Adrenal gland (tissue), 19 donors: ENCODE measurements at places on chromosomes 5 and 9. TPM values are rescaled to one million over a fixed set of nuclear protein-coding genes. Genes with fewer than 3 reads are reported as not detected.
A peak's percentile ranks its signal among the peaks of the same experiment; 100 is the strongest.

DNA sequence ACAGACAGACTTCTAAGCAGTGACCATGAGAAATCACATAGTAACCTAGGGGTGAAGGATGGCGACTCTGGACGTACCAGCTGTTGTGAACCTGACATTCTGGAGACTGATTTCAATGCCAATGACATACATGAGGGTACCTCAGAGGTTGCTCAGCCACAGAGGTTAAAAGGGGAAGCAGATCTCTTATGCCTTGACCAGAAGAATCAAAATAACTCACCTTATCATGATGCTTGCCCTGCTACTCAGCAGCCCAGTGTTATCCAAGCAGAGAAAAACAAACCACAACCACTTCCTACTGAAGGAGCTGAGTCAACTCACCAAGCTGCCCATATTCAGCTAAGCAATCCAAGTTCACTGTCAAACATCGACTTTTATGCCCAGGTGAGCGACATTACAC lies 38.0 kb upstream of the CCDC152 start:
- DNase-seq = no peak
- no peaks in the 10 kb centered on the region for H3K36me3 ChIP-seq
- H3K27me3 ChIP-seq = no peaks in the 10 kb centered on the region
- H3K4me1 ChIP-seq = no peaks in the 10 kb centered on the region
- no peak overlapping the region for H3K27ac ChIP-seq

DNA sequence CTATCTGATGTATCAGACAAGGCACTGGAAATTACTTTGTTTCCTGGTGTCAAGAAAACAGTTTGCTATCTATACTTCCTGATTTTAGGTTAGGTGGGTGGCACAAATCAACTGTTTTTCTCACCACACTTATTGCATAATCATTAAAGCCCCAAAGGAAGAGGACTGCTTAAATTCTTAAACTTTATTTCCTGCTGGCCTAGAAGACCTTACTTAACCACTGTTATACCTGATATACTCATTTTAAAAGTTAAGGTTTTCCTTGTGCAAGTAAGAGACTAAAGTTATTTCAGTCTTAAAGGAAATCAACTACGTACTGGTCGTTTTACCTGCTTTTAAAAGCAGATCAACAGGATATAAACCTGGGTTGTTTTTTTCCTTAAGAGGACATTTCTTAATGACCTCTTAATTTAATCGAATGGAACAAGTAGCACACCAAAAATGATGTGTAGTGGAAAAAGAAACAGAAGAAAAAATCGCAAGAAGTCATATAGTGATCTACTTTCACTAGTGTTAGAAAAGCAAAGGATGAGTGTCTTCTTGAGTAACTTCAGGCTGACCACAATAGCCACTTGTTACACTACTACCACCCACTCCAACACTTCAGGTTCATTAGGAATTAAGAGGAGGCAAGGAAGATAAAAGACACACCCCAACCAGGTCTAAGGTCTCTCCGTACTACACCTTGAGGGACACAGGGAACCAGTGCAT lies 974 bp downstream of the CLINT1 start:
- no peak for DNase-seq
- peak overlapping the region; percentile 82 for H3K27ac ChIP-seq
- peak overlapping the region; percentile 76 for H3K4me3 ChIP-seq
- H3K36me3 ChIP-seq = no peaks in the 10 kb centered on the region

GRCh38 chr9:12289711-12290110 lies 403.5 kb upstream of the TYRP1 start:
- no peak for DNase-seq
- H3K27ac ChIP-seq = no peak overlapping the region
- H3K4me1 ChIP-seq = no peaks in the 10 kb centered on the region
- no peaks in the 10 kb centered on the region for H3K36me3 ChIP-seq

DNA sequence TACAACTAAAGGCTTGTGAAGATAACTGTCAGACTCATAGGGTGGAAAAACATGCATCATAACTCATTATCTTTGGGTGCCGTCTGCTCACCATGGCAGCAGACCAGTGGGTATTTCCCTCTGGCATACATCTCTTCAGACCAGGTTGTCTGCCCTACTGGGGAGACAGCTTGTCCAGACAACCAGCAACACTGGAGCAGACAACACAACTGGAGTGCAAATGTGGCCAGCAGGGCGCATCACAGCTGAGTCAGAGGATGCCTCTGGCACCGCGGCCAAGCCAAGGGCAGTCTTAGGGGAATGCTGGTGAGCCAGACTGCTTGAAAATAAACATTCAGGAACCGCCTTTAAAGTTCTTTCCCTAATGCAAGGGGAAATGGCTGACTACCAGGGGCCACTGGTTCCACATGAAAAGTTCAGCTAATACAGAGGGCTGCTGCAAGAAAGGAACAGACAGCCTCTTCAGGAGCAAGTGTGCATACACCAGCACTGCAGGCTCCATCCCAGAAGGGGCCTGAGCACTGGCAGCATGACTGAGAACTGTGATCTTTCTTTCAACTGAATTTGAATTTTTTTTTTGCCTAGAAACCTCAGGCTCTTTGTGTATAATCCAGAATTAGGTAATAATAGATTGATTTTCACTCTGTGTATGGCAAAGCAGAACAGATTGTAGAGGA lies 77.3 kb downstream of the MAMDC2 start:
- no peak overlapping the region for H3K4me3 ChIP-seq
- H3K27ac ChIP-seq = peak overlapping the region; percentile 16
- H3K4me1 ChIP-seq = no peaks in the 10 kb centered on the region
- H3K36me3 ChIP-seq = no peaks in the 10 kb centered on the region

GRCh38 chr5:55226934-55227663 lies at the start of gene MCIDAS:
Gene MCIDAS, minus strand, starts transcription at chr5:55227315. Its CDS starts 177 bp downstream, at chr5:55227138.
- DNase-seq = no peak
- H3K4me1 ChIP-seq = peaks cover 24% of the 10 kb centered on the region
- H3K4me3 ChIP-seq = peak within 1 kb of the TSS; percentile 13
- peaks cover 97% of the 10 kb centered on the region for H3K27me3 ChIP-seq
- H3K36me3 ChIP-seq = no peaks in the 10 kb centered on the region
- no peak within 1 kb of the TSS for H3K27ac ChIP-seq

DNA sequence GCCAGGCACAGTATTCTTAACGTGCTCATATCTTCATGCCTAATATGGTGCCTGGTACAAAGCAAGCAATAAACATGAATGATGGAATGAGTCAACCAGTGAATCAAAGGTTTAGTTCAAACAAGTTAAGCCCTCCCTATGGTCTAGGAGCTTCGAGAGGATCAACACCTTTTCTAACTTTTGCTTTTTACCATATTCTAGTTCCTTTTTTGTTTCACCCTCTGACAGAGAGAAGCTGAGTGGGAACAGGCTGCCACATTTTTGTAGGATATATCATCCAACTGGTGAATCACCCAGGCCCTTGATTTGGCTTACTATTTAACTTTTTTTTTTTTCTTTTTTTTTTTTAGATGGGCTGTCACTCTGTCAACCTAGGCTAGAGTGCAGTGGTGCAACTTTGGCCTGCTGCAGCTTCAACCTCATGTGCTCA lies 39.3 kb upstream of the TNC start:
- no peaks in the 10 kb centered on the region for H3K4me1 ChIP-seq
- no peaks in the 10 kb centered on the region for H3K27me3 ChIP-seq
- no peak overlapping the region for H3K27ac ChIP-seq
- DNase-seq = no peak
- no peak overlapping the region for H3K4me3 ChIP-seq

DNA sequence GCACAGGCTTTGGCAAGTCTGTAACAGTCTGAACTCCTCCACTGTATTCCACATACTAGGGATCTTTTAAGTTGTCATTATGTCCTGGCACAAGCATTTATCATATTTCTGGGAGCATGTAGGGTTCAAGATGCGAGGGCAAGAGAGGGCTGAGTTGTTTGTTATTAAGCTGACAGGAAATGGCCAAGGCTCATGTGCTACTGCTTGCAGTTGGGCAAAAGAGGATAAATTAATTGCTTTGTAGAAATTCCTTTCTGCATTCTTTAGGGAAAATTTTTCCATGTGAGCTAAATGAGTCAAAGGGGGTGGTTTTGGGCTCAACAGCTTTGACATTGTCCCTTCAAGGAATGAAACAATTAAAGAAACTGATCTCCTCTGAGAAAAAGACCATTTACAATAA lies 35.4 kb downstream of the DOCK8 start:
- H3K27ac ChIP-seq = no peak overlapping the region
- DNase-seq = no peak
- no peaks in the 10 kb centered on the region for H3K27me3 ChIP-seq
- H3K36me3 ChIP-seq = no peaks in the 10 kb centered on the region
- peaks cover 15% of the 10 kb centered on the region for H3K4me1 ChIP-seq
- no peak overlapping the region for H3K4me3 ChIP-seq

DNA sequence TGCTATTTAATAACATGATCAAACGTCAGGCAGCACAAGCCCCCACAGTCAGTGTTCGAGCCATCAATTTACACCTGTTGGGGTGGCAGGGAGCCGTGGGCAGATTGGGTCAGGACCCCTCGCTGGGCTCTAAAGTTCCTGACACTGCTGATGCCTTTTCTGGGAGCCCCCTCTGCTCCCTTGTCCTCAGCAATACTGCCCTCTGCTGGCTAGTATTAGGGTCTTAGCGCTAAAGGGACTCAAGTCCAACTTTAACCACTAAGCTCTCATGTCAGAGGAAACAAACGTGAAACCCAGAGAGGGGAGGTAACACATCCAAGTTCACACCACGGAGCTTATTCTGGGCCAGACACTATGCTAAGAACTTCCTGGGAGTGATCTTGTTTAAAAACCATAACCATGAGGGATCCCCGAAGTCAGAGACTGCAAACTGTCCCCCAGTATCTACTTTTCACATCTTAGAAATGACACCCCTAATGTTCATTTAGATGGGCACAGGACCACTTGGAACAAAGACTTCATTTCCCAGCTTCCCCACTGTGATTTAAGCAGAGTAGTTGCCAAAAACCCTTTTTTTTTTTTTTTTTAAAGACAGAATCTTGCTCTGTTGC lies 20.4 kb downstream of the ANKS6 start:
- no peak overlapping the region for H3K4me3 ChIP-seq
- H3K27me3 ChIP-seq = no peaks in the 10 kb centered on the region
- H3K4me1 ChIP-seq = no peaks in the 10 kb centered on the region
- H3K36me3 ChIP-seq = no peaks in the 10 kb centered on the region

- DNase-seq = no peak
- H3K27ac ChIP-seq = no peak overlapping the region
- H3K4me1 ChIP-seq = peaks cover 8% of the 10 kb centered on the region
- H3K27me3 ChIP-seq = no peaks in the 10 kb centered on the region
- H3K36me3 ChIP-seq = no peaks in the 10 kb centered on the region
Measured at GRCh38 chr5:43664501-43665040, 61.6 kb downstream of the NNT start.

DNA sequence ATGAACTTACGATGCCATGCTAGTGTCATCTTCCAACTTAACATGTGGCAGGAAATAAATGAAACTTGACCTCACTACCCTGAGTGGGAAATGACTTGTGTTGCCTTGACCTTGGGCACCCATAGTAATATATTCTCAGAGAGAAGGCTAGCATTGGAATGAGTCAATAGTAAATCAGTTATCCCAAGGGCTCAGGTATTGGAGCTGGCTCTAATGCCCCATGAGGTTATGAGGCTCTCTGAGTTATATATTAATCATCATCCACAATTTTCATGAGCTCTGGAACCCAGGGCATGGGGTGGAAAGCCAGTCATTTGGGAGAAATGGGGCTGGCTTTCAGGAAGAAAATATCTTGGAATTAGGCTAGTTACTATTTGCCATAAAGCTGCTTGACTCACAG lies 42.4 kb upstream of the SMIM32 start:
- H3K36me3 ChIP-seq = no peaks in the 10 kb centered on the region
- DNase-seq = no peak
- H3K4me3 ChIP-seq = no peak overlapping the region
- H3K27ac ChIP-seq = no peak overlapping the region
- no peaks in the 10 kb centered on the region for H3K4me1 ChIP-seq

- H3K4me3 ChIP-seq = no peak overlapping the region
- no peak overlapping the region for H3K27ac ChIP-seq
- DNase-seq = no peak
- H3K36me3 ChIP-seq = no peaks in the 10 kb centered on the region
Measured at GRCh38 chr5:71727978-71728377, 8.9 kb downstream of the CARTPT start.

- no peaks in the 10 kb centered on the region for H3K36me3 ChIP-seq
- no peak overlapping the region for H3K4me3 ChIP-seq
- no peak for DNase-seq
- no peaks in the 10 kb centered on the region for H3K4me1 ChIP-seq
- H3K27me3 ChIP-seq = peaks cover 4% of the 10 kb centered on the region
Measured at GRCh38 chr9:68648971-68649370, 56.1 kb upstream of the PIP5K1B start.

DNA sequence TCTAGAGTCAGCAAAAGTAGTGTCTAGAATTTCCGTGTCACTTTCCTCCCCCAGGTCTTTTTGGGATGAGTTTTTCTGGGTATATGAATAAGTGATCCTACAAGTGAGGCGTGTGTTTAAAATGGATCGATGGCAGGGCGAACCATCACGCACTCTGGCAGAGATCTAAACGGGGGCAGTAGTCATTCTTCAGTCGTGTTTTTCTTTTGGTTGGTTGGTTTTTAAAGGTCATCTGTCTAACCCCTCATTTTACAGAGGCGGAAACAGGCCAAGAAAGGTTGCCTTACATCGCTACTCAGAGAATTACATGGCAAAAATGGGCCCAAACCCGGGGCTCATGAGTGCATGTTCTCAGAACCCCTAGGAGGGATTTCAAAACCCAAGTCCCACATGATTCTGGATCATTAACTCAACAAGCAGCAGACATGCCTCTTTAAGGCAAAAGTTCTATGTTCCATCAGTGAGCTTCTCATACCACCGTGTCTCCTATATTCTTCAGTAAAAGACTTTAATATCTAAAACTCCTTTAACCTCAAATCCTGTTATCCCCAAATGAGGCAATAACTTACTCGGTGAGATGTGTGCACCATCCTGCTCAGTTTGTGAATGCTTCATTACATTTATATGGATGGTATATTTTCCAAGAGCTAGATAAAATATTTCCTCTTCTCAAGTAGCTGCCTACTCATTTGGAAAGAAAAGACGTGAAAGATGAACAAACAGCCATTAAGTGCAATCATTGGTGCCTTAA lies 145.8 kb downstream of the AOPEP start:
- H3K27ac ChIP-seq = no peak overlapping the region
- H3K4me1 ChIP-seq = peaks cover 14% of the 10 kb centered on the region
- no peaks in the 10 kb centered on the region for H3K36me3 ChIP-seq
- no peaks in the 10 kb centered on the region for H3K27me3 ChIP-seq

DNA sequence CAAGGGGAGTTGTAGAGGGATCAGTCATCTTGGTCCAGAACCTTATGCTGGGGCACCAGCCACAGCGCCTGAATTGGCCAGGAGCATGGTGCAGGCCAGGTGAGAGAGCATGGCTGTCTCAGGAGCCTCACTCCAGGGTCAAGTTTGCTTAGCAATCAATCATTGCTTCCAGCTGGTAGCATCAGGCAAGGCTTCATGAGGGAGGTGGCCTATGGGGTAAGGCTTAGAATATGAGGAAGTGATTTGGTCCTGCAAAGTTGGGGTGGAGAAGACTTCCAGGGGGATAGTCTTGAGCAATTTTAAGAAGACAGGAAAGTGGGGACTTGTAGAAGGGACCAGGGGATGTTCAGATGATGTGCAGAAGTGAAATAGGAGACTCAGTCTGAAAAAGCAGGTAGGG lies 53.9 kb upstream of the PITX1 start:
- no peaks in the 10 kb centered on the region for H3K36me3 ChIP-seq
- no peak overlapping the region for H3K4me3 ChIP-seq
- H3K27me3 ChIP-seq = peaks cover 9% of the 10 kb centered on the region
- no peak overlapping the region for H3K27ac ChIP-seq
- no peaks in the 10 kb centered on the region for H3K4me1 ChIP-seq

Gene SPAAR
- 3.6 TPM for total RNA-seq

Gene DBH
- total RNA-seq = 94.0 TPM

Gene KCNV2
- total RNA-seq = not detected

Gene CYSTM1
- 180 TPM for total RNA-seq

Gene BHMT2
- 25.5 TPM for total RNA-seq

Gene SPINK7
- total RNA-seq = not detected

Gene MYMK
- total RNA-seq = not detected

Gene SLF1
- 3.8 TPM for total RNA-seq

Gene FOXD4L4
- total RNA-seq = not detected

Gene FAM163B
- 5.3 TPM for total RNA-seq
